CD4-positive, alpha-beta T cell treated with Interleukin-15 for 4 hours (primary cell): ENCODE measurements at places on chromosomes 4 and X.

- DNase-seq = no peak
Observed at GRCh38 chr4:150178161-150178560, 99.9 kb downstream of the DCLK2 start.

DNA sequence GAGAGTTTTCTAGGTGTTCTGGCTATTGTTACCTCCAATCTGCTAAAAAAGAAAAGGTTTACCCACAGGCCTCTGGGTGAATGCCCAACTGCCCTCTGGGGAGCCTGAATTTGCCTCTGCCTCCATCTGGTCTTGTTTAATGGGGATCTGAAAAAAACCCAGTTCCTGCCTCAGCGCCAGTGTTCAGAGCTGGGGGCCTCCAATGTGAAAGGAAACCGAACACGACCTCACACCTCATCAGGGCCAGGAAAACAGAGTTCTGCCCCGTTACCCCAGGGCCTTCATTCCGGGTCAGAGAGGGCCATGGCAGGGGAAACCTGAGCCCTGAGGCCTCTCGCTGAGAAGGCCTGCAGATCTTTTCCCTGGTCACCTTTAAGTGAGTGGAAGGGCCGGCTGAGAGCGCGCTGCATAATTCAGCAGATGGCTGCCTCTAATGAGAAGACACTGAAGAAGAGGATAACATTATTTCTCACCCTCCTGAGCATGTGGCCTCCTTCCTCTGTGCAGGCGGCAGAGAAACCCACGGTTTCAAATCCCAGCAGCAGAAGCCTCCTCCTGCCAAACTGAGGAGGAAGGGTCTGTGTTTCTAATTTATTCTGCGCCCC lies 6.8 kb downstream of the SEPTIN6 start:
- DNase-seq = no peak

DNA sequence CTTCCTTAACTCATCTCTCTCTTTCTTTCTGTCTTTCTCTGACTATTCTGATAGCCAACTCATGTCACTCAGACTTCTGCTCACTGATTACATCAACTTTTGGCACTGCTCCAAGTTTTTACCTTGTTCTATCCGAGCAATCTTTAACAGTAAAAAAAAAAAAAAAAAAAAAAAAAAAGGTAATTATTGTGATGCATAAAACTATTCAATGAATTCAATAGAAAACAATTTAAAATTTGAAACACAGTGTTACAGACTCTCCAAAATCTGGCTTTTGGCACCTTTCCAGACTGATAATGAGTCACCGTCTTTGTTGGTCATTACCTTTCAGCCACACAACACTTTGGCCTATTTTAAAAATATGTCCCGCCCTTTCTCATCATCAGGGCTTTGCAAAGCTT lies 229.5 kb downstream of the GALNTL6 start:
- DNase-seq = no peak

- DNase-seq = no peak
Observed at GRCh38 chr4:133839326-133839725, 362.3 kb downstream of the PABPC4L start.

DNA sequence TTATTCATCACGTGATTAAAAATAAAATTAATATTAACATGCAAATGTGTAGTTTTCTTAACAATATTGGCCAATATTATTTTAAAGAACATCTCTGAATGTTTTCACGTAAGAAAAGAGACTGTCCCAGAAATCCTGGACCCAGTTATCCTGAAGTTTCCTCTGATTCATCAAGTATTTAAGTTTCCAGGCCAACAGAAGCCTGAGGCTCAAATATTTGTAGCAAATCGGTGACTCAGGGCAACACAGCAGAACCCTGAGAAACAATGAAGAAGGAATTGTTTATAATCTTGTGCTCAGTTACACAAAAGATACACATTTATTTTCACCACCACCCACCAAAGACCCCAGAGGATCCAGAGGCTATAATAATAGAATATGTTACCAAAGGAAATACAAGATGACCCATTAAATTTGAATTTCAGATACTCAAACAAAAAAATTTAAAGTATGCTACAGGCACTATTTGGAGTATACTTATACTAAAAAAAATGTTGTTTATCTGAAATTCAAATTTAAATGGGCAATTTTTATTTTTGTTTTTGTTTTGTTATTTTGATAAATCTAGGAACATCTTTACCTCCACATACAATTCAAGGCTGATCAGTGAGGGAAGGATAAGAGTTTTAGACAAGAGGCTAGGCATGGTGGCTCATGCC lies 33.9 kb upstream of the SLC7A11 start:
- no peak for DNase-seq

DNA sequence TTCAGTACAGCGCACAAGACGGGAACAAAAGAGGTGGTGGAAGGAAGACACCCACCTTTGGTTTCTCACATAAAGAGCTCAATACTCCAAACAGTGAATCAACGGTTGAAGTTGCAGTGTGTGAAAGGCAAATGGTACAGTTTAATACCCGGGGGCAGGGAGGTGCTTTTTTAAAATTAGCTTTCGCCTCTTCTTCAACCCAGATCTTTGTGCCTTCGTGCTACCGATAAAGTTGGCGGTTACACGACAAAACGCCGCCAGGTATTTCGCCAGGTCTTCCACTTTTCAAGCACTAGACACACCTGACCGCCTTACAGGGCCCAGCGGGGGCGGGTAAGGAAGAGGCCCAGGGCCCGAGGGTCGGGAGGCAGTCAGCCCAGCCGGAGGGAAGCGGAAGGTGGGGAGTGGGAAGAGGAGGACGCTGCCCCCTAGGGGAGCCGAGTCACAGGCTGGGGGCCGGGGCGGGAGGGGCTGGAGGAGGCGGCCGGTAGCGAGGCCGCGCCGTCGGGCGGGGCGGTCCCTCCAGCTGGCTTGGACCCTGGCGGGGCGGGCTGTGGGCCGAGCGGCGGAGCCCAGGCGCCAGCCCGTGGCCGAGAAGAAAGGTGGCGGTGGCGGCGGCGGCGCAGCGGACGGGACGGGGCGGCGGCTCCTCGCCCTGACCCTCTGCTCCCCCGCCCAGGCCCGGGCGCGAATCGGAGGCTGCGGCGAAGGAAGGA lies 16.0 kb downstream of the UTP3 start:
- peak; percentile 58 for DNase-seq

DNA sequence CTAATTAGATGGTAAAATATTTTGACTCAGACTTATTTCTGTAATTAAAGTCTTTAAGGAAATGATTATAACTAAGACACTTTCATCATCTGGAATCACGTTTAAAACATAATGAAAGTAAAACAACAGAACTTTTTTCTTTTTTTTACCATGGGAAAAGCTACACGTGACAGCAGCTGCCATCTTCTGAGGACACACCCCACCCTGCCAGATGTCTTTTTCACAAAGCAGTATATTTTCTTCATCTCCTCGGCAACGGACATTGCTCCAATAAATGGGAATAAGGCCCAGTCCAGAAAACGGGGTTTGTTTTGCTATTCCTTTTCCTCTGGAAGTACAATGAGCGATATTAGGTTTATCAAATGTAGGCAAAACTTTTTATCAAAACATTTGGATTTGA lies 17.5 kb downstream of the PRSS12 start:
- DNase-seq = no peak

DNA sequence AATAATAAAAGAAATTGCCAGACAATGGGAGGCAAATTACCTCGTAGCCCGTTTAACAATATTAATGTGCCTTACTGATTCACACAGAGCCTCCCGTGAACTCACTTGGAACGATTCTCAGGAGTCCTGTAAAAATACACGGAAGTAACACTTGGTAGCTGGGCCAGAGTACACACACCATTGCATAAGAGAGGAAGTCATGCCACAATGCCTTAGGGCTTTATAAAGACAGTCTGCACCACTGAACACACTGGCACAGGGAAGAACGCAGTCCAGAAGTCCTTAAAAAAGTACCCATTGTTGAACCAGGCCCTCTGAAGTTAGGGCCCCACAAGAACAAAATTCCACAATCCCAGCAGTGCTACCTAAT lies 15.1 kb downstream of the SLC2A9 start:
- DNase-seq = no peak

DNA sequence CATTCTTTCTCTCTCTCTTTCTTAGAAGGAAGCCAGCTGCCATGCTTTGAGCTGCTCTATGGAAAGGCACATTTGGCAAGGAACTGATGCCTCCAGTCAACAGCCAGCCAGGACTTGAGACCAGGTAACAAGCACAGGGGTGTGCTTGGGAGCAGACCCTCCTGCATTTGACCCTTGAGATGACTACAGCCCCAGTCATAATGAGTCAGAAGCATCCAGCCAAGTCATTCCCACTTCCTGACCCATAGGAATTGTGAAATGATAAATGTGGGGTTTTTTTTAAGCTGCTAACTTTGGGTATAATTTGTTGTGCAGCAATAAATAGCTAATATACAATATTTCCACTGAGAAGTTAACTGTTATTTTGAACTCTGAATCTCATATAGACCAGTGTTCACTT lies 446.9 kb downstream of the GRXCR1 start:
- DNase-seq = no peak

- DNase-seq = no peak
Observed at GRCh38 chrX:109967156-109967555, 35.8 kb upstream of the TMEM164 start.

- no peak for DNase-seq
Observed at GRCh38 chr4:158750379-158750778, 18.4 kb upstream of the FNIP2 start.

GRCh38 chrX:136205882-136206380 lies 45.3 kb downstream of the MAP7D3 start:
- DNase-seq = no peak

DNA sequence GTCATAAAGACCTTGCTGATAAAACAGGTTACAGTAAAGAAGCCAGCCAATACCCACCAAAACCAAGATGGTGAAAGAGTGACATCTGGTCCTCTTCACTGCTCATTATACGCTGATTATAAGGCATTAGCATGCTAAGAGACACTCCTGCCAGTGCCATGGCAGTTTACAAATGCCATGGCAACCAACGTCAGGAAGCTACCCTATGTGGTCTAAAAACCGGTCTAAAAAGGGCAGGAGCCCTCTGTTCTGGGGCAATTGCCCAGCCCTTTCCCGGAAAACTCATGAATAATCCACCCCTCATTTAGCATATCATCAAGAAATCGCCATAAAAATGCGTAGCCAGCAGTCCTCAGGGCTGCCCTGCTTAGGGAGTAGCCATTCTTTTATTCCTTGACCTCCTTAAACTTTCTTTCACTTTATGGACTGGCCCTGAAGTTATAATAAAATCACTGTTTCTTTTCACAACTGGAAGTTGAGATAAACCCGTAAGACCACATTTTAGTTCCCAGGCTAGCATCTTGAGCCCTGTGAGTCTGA lies 260.5 kb upstream of the FAT1 start:
- DNase-seq = no peak

DNA sequence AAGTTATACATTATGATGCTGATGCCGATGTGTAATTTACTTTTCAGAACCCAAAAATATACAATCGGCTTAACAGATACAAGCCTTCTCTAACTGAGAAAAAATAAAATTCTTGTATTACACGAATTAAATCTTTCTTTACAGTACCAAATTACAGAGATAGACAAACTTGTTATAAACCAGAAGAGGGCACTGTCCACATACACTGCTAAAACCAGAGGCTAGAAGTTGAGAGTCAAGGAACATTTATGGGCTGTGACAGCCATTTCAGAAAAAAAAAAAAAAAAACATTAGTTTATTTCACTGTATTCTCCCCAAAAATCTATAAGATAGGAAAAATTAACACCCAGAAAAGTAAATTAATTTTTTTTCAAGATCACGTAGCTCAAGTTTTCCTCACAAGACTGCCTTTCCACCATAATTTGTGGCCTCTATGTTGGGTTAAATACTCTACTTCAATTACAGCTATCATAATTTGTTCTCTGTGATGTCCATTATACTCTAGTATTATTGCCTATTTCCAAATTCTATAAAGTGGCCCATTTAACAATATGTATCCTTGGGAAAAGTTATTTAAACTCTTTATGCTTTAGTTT lies 12.0 kb downstream of the EREG start:
- DNase-seq = peak; percentile 29
